ENCODE measurements at places on chromosomes 13 and 19. TPM values are rescaled to one million over a fixed set of nuclear protein-coding genes. Genes with fewer than 3 reads are reported as not detected.

Gene ZNF813
- 5.5 TPM for total RNA-seq

Gene SERTAD3
- 13.7 TPM for total RNA-seq

Gene ZNF763
- total RNA-seq = 0.85 TPM

Gene HSH2D
- 199 TPM for total RNA-seq

Gene VSTM2B
- not detected for total RNA-seq

Gene EPSTI1
- total RNA-seq = 71.3 TPM

Gene DCT
- total RNA-seq = 0.06 TPM

- no peaks in the 10 kb centered on the region for H3K27me3 ChIP-seq
- no peak overlapping the region for H3K4me3 ChIP-seq
- peaks cover 38% of the 10 kb centered on the region for H3K4me1 ChIP-seq
- H3K36me3 ChIP-seq = peaks cover 16% of the 10 kb centered on the region
- peak overlapping the region; percentile 23 for H3K27ac ChIP-seq
These were observed 88.8 kb downstream of the ARHGEF7 start for GRCh38 chr13:111203736-111204389.

DNA sequence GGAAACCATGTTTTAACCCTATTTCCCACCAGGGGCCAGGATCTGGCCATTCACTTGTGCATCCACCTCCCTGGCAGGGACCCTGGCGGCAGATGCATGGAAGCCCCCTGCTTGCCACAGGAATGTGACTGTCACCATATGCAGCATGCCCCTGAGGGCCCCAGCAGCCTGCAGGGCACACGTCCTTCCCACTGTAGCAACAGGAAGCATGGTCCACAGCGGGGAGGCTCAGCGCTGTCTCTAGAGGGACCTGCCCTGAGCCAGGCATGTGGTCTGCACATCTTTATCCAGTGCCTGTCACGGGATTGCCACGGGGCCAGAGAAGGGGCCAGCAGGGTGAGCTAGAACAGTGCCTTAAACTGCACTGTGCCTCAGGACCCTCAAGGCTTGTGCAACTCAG, 34.9 kb upstream of the MCF2L start:
- peaks cover 14% of the 10 kb centered on the region for H3K4me1 ChIP-seq
- H3K4me3 ChIP-seq = no peak overlapping the region
- H3K27ac ChIP-seq = no peak overlapping the region
- DNase-seq = no peak
- H3K27me3 ChIP-seq = peaks cover 17% of the 10 kb centered on the region

DNA sequence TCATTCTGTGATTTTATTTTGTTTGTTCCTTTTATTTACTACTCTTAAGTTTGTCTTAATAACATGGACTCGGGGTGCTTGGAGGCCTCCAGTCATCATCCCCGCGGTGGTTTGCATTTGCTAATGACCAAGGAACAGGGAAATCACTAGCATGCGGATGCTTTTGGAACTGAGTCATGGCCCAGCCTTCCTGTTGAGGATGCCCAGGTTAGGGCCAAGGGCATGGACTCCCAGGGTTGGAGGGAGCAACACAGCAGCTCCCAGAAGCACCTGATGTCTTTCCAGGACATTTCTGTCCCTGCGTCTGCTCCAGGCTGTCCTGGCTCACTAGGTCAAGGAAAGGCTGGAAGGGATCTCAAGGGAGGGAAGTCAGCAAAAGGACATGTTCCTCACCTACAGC, 423.7 kb upstream of the TSHZ3 start:
- no peak for DNase-seq
- no peaks in the 10 kb centered on the region for H3K36me3 ChIP-seq
- H3K27me3 ChIP-seq = no peaks in the 10 kb centered on the region
- no peaks in the 10 kb centered on the region for H3K4me1 ChIP-seq
- H3K4me3 ChIP-seq = no peak overlapping the region

DNA sequence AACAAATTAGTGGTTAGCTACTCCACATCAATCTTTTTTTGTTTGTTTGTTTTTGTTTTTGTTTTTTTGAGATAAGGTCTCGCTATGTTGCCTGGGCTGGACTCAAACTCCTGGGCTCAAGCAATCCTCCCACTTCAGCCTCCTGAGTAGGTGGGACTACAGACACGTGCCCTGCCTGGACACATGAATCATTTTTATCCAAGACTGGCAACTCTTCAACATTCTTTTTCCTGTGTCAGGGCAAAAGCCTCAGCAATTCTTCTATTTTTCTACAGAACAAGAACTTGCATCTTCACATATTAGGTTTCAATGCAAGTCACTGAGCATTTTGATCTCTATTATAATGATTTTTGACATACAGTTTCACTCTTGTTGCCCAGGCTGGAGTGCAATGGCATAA, 76.8 kb upstream of the LRCH1 start:
- DNase-seq = no peak
- H3K27ac ChIP-seq = no peak overlapping the region

DNA sequence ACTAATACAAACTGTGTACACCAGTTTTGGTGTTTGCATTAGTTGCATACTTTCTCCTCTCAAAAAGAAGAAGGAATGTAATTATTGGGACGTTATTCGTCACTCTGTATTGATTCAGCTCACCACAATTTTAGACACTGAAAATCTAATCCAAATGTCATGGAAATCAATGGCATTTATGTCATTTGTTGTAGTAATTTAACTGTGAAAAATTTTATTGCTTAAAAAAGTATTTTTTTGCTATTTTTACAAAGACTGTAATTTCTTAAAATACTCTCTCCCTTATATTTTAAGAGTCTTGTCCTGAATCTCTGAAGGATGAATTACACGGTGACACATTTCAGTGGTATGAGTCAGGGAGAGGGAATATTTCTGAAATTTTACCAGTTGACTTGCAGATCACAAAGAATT, 2117.6 kb downstream of the PCDH9 start:
- DNase-seq = no peak
- no peaks in the 10 kb centered on the region for H3K36me3 ChIP-seq
- H3K4me3 ChIP-seq = no peak overlapping the region
- H3K27me3 ChIP-seq = no peaks in the 10 kb centered on the region
- no peaks in the 10 kb centered on the region for H3K4me1 ChIP-seq
- no peak overlapping the region for H3K27ac ChIP-seq

- peak; percentile 51 for DNase-seq
- H3K27me3 ChIP-seq = no peaks in the 10 kb centered on the region
- H3K36me3 ChIP-seq = peaks cover 55% of the 10 kb centered on the region
- peak overlapping the region; percentile 73 for H3K27ac ChIP-seq
- H3K4me3 ChIP-seq = peak overlapping the region; percentile 10
- peaks cover 44% of the 10 kb centered on the region for H3K4me1 ChIP-seq
These were observed 27.0 kb downstream of the SAE1 start for GRCh38 chr19:47157431-47158321.

DNA sequence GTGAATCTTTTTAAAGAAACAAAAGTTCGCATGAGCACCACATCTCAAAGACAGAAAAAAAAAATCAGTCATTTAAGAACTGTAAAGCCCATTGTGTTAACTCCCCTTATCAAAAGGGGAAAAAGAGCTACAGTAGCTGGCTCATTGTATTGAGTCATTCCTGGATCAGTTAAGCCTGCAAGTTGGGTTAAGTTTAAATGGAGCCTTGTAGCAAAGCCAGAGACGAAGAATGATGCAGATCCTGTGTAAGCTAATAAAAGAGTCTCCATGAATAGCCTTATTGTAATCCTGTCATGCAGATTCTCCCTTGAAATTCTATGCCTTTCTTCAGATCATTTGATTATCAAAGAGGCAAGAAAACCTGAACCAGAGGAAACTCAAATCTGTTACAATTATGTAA, 83.8 kb downstream of the CRYL1 start:
- DNase-seq = no peak
- peaks cover 19% of the 10 kb centered on the region for H3K36me3 ChIP-seq
- no peak overlapping the region for H3K4me3 ChIP-seq
- peaks cover 11% of the 10 kb centered on the region for H3K4me1 ChIP-seq
- H3K27me3 ChIP-seq = no peaks in the 10 kb centered on the region

DNA sequence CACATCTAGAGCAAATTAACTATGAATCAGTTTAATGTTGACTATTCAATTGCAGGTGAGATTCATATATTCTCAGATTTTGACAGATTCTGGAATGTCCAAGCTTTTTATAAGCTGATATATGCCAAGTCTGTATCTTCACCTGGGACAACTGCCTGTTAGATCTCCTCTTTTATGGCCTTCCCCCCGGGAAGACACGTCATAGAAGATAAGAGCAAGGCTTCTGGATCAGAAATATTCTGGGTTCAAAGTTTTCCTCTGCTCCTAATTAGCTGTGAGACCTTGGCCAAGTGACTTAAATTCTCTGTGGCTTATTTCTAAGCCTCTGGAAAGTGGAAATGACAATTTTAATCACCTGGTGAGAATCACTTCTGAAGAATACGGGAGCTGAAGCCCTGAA, 187.5 kb downstream of the OXGR1 start:
- H3K4me3 ChIP-seq = no peak overlapping the region
- no peaks in the 10 kb centered on the region for H3K4me1 ChIP-seq
- H3K36me3 ChIP-seq = no peaks in the 10 kb centered on the region
- H3K27me3 ChIP-seq = no peaks in the 10 kb centered on the region

DNA sequence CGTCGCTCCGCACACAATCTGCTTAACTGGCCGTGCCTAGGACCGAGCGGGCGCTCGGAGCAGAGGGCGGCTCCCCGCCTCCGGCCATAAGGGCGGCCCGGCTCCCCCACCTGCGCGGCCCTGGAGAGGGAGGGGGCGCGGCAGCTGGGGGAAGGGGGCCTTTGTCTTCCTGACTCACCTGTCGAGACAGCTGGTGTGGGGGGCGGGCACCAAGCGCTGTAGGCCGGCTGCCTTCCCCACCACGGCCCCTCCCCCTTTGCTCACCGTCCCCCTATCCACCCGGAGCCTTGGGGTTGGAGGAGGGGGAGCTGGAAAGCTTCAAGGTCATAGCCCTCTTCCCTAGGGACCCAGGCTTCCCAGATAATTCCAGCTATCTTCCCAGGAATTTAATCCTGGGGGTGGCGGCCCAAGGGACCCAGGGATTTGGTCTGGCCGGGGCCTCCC, 1.2 kb downstream of the VASP start:
- peak overlapping the region; percentile 94 for H3K27ac ChIP-seq
- peak; percentile 76 for DNase-seq
- H3K27me3 ChIP-seq = no peaks in the 10 kb centered on the region
- H3K4me1 ChIP-seq = peaks cover 51% of the 10 kb centered on the region

GRCh38 chr13:36513266-36513665, 81.0 kb downstream of the CCNA1 start:
- H3K4me1 ChIP-seq = no peaks in the 10 kb centered on the region
- no peak overlapping the region for H3K4me3 ChIP-seq
- H3K27me3 ChIP-seq = no peaks in the 10 kb centered on the region
- no peak for DNase-seq
- no peak overlapping the region for H3K27ac ChIP-seq
- no peaks in the 10 kb centered on the region for H3K36me3 ChIP-seq

DNA sequence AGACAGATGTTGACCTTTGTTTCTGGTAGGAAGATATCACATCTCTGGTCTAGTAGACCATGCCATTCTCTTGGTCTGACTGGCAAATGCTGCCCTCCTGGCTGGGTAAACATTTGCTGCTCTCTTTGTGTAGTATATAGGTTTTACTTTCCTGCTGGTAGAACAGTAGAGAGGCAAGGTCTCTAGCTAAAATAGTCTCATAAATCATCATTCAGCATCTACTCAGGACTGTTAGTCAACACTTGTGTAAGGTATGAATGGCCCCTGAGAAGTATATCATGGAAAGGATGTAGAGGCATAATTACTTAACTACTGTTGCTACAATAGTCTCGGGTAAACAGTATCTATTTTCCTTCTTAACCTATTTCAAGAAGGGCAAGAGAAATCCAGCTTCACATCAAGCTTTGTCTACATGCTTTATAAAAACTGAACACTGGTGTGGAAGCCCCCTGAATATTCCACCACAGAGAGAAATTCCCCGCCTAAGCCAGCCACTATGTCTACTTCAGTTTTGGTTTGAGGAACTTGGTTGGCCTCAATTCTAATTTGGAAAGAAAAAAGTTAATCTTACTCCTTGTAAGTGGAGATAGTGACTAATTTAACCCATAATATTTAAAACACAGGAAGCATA, 18.4 kb upstream of the MYCBP2 start:
- H3K4me1 ChIP-seq = peaks cover 15% of the 10 kb centered on the region
- no peak for DNase-seq
- no peaks in the 10 kb centered on the region for H3K27me3 ChIP-seq
- no peak overlapping the region for H3K4me3 ChIP-seq
